ENCODE measurements at places on chromosomes 4 and X.

DNA sequence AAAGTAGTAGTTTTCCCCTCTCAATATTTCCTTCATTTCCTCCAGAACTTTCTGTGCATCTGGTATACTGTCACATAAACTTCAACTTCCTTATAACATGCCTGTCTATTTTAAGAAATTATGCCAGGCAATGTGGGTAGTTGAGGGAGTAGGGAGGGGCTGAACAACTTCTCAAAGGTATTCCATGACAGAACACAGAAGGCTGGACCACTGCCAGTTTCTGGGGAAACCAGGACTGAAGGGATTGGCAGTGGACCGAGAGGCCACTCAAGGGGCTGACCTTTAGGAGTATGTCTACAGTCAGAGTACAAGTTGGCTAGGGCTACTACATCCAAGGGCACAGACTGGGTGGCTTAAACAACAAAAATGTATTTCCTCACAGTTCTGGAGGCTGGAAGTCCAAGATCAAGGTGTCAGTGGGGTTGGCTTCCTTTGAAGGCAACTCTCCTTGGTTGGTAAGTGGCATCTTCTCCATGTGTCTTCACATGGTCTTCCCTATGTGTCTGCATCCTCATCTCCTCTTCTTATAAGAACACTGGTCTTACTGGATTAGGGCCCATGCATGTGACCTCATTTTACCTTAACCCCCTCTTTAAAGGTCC, 6.9 kb downstream of the SH3RF1 start:
- peak; percentile 42 for DNase-seq

- DNase-seq: no peak
Observed at GRCh38 chrX:109372716-109373115, 109.2 kb downstream of the GUCY2F start.

GRCh38 chr4:134027931-134028330, 173.7 kb downstream of the PABPC4L start:
- DNase-seq: no peak

DNA sequence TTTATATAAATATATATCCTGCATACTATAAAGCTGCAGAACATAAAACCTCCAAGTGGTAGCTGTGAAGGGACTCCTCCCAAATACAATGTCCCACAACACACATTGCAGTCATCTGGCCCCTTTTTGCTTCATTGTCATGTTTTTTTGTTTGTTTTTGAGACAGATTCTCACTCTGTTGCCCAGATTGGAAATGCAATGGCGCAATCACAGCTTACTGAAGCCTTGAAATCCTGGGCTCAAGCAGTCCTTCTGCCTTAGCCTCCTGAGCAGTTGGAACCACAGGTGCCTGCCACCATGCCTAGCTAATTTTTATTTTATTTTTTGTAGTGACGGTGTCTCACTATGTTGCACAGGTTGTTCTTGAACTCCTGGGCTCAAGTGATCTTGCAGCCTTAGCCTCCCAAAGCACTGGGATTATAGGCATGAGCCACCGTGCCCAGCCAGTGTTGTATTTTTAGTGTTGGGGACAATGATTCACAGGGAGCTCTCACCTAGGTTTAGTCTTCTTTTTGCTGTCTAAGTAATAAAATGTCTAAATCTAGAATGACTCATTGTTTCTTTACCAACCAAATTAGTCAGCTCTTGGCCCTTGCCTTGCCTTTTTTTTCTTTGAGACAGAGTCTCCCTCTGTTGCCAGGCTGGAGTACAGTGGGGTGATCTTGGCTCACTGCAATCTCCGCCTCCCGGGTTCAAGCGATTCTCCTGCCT, 24.0 kb upstream of the XIAP start:
- no peak for DNase-seq

DNA sequence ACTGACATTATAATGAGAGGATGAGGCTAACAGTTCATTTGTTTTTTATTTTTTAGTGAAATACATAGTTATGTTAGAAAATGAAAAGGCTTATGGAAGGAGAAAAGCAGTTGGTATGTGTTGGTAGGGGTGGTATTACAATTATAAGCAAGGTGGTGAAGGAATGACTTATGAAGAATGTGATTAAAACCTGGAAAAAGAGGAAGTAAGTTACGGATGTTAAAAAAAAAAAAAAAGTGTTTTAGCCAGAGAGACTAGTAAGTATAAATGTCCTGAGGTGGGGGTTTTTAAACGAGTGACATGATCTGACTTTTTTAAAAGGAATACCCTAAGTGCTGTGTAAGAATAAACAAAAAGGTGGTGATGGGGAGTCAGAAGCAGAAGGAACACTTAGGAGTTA, 206.8 kb downstream of the IL15 start:
- DNase-seq: no peak

GRCh38 chr4:42080306-42080705, 72.1 kb downstream of the BEND4 start:
- DNase-seq: no peak

DNA sequence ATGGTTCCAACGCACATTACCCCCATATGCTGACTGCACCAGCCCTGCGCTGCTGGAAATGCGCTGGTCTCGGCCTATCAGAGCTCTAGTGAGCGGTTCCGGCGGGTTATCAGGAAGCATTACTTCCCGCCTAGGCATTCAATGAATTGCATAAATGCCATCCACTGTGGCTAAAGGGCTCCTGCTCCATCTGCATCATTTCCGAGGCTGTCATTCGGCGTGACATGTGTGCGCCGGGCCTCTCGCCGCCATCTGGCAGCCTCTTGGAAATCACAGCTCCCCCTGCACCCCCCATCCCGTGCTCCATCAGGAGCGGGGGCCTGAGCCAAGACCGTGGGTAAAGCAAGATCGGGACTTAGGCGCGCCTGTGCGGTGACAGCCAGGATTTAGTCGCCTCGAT, 64.4 kb downstream of the SEPSECS start:
- no peak for DNase-seq

GRCh38 chrX:10326578-10326977, 169.8 kb downstream of the CLCN4 start:
- DNase-seq: no peak

DNA sequence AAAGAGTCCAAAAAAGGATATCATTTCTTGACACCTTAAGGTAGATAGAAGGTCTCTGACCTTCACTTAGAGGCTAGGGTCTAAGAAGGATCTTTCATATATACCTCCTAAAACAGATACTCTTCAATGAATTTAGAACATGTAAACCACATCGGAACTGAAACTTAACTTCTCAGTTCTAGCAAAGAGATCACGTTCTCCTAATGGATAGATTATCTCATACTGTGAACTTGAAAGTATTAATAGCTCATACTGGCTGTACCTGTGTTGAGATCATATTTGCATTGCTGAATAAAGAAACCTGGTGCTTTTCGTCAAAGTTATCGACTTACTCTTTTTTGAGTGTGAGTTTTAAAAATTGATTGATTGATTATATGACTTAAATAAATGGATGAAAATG, 353.8 kb downstream of the EPHA5 start:
- DNase-seq: no peak

GRCh38 chr4:48620093-48620492, 130.0 kb downstream of the ZAR1 start:
- DNase-seq: no peak

GRCh38 chrX:134634691-134635090, 23.6 kb downstream of the PLAC1 start:
- no peak for DNase-seq

DNA sequence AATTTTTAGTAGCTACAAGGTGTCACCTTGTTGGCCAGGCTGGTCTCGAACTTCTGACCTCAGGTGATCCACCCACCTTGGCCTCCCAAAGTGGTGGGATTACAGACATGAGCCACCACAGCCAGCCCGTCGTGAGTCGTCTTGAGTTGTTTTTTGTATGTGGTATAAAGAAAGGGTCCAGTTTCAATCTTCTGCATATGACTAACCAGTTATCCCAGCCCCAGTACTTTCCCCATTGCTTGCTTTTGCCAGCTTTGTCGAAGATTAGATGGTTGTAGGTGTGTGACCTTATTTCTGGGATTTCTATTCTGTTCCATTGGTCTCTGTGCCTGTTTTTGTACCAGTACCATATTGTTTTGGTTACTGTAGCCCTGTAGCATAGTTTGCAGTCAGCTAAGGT, 105.9 kb downstream of the OR13H1 start:
- DNase-seq: no peak

DNA sequence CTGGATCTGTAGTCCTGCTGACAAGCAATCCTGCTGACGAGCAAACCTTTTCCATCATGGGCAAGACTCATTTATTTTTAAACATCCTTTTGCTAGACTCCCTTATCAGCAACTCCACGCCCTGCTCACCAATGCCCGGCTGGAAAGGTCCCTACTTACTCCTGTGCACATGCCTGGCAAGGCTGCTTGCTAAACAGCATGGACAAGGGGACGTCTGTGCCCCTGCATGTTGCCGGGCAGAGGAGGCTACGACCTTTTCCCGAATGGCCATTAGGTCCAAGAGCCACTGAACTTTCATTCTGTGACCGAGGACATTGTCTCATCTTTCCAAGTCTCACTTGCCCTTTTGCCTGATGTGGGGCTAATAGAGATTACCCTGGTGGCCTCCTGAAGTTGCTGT, 98.6 kb downstream of the MGST2 start:
- DNase-seq: no peak

DNA sequence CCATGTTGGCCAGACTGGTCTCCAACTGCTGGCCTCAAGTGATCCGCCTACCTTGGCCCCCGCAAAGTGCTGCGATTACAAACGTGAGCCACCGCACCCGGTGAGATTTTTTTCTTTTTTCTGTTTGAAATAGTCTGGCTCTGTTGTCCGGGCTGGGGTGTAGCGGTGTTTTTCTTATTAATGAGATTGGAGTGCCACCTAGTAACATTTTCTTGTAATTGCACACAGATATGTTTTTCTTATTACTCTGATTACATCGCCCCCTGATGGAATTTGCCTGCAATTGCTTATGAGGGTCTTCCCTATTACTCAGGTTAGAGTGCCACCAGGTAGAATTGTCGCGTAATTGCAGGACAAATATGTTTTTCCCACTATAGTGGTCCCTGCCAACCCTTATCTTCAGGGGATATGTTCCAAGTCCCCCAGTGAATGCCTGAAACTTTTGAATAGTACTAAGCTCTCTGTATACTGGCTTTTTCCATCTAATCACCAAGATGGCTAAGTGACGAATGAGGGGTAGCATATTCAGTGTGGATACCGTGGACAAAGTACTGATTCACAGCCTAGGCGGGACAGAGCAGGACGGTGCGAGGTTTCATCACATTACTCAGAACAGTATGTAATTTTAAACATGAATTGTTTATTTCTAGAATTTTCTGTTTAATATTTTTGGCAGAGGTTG, 8.6 kb upstream of the PDHA1 start:
- peak; percentile 70 for DNase-seq

DNA sequence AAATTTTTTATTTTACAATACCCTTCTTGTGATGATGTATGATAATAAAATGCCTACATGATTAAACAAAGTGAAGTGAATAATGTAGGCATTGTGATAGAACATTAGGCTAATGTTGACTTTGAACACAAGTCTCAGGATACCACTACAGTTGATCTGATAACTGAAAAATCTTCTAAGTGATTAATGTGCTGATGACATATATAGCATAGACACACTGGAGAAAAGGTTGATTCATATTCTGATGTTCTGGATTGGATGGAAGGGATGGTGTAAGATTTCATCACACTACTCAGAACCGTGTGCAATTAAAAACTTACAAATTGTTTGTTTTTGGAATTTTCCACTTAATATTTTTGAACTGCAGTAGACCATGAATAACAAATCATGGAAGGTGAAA, 738.5 kb downstream of the TECRL start:
- DNase-seq: no peak

GRCh38 chr4:140829825-140830224, 73.6 kb upstream of the TBC1D9 start:
- no peak for DNase-seq

GRCh38 chr4:77777135-77777807, 41.9 kb downstream of the CNOT6L start:
- no peak for DNase-seq

GRCh38 chr4:122673252-122673651, 52.4 kb upstream of the IL21 start:
- DNase-seq: no peak

GRCh38 chr4:164204434-164204833, 549.5 kb upstream of the SMIM31 start:
- no peak for DNase-seq

GRCh38 chr4:140888054-140888453, 131.9 kb upstream of the TBC1D9 start:
- DNase-seq: no peak

DNA sequence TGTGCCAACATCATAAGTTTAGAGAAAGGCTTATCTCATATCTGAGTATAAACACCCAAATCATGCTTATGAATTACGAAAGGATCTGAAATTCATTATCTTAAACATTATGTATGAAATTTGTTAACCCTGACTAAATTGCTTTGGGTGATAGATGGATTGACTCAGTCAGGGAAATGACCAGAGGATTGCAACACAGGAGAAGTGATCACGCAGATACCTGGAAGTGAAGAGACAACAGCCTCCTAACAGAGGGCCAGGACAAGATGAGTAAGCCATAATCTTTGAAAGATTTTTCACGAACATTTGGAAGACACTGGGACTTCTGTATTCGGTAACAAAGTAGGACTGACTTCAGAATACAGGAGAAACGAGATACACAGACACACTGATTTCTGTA, 363.4 kb downstream of the DMD start:
- DNase-seq: no peak

DNA sequence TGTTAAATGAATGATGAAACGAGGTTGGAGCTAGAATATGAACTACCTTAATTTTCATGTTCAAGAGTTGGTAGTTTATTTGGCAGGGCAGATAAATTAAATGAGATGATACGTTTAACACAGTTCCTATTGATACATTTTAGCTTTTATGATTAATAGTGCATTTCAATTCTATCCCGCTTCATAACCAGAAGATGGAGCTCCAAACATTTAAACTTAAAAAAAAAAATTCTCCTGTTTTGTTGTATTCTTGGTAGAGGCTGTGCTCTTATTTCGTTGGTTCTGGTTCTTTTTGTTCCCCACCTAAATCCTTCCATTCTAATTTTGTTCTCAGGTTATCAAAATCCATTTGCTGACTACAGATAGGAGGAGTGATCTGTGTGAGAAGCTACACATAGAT, 71.8 kb upstream of the PTPN13 start:
- DNase-seq: no peak

- no peak for DNase-seq
Observed at GRCh38 chrX:150080497-150080896, 142.2 kb upstream of the EOLA2 start.

Measured in activated CD4-positive, alpha-beta T cell treated with anti-CD3 and anti-CD28 coated beads, Interleukin-2, amount 10 ng/mL, durations not matched to agents 24 days and 14 days (primary cell).